Hair follicle dermal papilla cell (primary cell): ENCODE measurements at places on chromosomes 4 and X. TPM values are rescaled to one million over a fixed set of nuclear protein-coding genes. Genes with fewer than 3 reads are reported as not detected.

CHRDL1 gene
- total RNA-seq: 0.49 and 1.6 TPM in 2 replicates

SERTM2 gene
- total RNA-seq: not detected in 2 replicates

EOLA2 gene
- 19.7 and 21.3 TPM in 2 replicates for total RNA-seq

DCAF12L2 gene
- 1.2 and 3.7 TPM in 2 replicates for total RNA-seq

TIGD2 gene
- total RNA-seq: 14.1 and 19.6 TPM in 2 replicates

TGIF2LX gene
- total RNA-seq: not detected in 2 replicates

NXF2 gene
- total RNA-seq: not detected in 2 replicates

SLC26A1 gene
- 0.16 and 0.36 TPM in 2 replicates for total RNA-seq

PHOX2B gene
- total RNA-seq: not detected in 2 replicates

CDS1 gene
- under 0.01 TPM in 2 replicates for total RNA-seq

ADH1A gene
- not detected in 2 replicates for total RNA-seq

ATOH1 gene
- total RNA-seq: not detected in 2 replicates

USP51 gene
- 3.4 and 3.6 TPM in 2 replicates for total RNA-seq

ASMTL gene
- total RNA-seq: 27.8 and 32.5 TPM in 2 replicates
